Effector CD4-positive, alpha-beta T cell (primary cell): ENCODE measurements at places on chromosomes 6 and 20.

DNA sequence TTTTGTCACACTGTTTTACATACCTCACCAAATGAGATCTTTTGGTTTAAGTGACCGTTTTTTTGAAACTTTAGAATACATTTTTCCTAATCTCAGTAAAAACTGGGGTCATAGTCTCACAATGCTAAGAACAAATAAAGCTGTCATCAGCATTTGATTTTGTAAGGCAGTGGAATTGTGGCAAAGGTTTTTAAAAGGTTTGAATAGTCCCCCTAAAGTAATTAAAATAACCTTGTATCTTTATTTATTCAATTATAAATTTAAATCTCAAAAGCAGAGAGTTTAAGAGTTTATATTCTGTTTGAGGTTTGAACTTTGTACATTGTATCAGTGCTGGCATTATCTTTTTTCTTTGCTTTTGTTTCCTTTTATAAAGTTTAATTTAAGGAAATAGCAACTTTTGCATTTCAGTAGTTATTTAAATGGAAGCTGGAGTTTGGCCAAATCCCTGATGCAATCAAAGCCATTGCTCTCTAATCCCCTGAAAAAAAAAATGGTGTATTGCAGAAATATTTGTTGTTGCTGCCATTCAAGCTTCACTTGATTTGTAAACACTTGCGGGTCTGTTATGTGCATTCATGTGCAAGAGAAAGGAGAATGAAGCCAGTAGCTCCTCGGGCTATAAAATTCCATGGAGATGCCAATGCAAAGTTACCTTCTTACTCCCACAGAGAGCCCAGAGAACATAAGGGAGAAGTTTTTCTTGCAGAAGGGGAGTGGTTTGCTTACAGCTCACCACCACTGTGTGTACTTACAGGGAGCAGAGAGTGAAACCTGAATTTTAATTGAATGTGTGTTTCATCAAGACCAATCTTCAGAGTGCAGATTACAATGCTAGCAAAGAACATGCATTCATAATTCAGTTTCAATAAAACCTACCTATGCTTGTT is 391.8 kb downstream of the ARHGAP18 start:
- no peak for DNase-seq

DNA sequence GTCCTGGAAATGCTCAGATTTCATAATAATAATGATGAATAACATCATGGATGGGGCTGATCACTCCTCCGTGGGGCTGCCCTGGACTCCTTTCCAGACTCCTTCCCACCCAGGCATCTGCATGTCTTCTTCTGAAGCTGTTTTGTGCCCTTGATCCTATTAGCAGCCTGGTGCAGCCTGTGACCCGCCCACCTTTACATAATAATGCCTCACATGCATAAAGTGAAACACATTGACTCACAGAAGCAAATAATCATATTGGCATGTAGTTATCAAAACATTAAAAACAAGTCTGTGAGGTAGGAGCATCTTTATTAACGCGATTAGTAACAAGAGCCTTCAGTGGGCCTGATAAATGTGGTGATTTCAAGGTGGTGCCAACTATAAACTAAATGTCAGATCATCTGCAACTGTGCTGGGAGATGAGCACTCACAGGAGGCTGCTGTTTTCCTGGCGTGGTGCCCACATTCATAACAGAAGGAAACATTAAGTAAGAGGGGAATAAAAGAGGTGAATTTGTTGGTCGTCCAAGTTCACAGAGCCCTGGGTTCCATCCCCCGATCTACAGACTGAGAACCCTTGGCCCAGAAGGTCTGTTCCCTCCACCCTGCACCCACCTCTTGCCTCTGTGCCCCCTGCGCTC is 344.7 kb downstream of the CDH4 start:
- no peak for DNase-seq

GRCh38 chr6:45923831-45924391 is 91.7 kb downstream of the CLIC5 start:
- DNase-seq, result no peak

DNA sequence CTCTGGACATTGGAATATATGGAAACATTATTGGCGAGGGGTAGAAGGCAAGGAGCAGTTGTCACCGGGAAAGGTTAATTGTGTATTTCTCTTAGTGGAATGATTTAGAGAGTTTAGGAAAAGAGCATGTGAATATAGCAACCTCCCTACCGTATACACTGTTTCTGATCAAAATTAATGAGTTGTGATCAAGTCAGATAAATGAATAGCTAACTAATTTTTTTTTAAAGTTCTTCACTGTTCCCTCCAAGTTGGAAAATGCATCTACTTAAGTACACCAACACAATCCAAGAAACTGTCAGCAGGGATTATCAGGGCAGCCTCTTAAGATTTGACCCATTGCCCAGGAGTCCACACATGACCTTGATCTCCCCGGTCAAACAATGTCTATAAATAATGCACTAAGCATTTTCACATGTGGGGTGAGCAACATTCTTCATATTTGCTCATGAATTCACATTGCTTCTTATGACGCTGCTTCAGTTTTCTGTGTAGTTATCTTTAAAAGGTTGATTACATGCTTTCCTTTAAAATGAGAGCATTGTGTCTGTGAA is 680.8 kb upstream of the NRSN1 start:
- no peak for DNase-seq

DNA sequence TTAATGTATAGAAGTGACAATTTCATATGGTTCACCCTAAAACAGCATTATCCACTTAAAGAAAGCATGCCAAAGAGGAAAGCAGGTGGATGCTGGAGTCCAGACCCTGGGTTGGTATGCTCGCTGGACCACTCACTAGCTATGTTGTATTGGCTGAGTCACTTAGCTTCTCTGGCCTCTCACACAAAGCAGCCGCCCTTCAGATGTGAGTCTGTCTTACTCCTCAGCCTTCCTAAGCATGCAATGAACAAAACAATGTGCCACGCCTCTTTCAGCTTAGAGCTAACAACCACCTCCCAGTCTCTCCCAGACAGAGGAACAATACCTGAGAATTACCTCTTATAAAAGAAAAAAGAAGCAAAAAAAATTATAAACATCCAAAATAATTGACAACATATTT is 29.4 kb downstream of the SIM1 start:
- DNase-seq, result no peak

GRCh38 chr6:14828201-14828611 is 417.7 kb upstream of the JARID2 start:
- DNase-seq, result no peak
